ENCODE measurements at places on chromosomes 2 and 18. TPM values are rescaled to one million over a fixed set of nuclear protein-coding genes. Genes with fewer than 3 reads are reported as not detected.

Gene DSC3
- total RNA-seq = 29.1 TPM

Gene TMEM178A
- 11.9 TPM for total RNA-seq

Gene ERCC3
- total RNA-seq = 62.6 TPM

Gene ATP6V1B1
- 0.66 TPM for total RNA-seq

Gene LDLRAD4
- total RNA-seq = 26.2 TPM

Gene CFAP221
- total RNA-seq = 4.5 TPM

Gene RAB6C
- 0.16 TPM for total RNA-seq

- DNase-seq = no peak
Measured at GRCh38 chr2:120189189-120189588, 34.0 kb downstream of the TMEM185B start.

DNA sequence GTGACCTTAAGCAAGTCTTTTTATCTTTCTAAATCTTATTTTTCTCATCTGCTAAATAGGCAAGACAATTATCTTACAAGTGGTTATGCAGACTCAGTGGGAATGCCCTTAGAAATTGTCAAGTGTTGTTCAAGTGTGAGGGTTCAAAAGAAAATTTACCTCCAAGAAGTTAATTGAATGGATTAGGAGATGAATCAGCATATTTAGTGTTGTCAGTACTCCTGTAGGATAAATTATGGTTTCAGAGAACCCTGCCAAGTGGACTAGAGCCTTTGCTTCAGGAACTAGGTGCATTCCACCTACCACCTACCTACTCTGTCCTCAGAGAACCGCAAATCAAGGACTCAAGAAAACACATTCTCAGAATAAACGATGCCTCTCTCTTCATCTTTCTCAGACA is 69.8 kb upstream of the KCTD1 start:
- DNase-seq = no peak

- no peak for DNase-seq
Measured at GRCh38 chr2:71798266-71799012, 345.1 kb downstream of the DYSF start.

- peak; percentile 98 for DNase-seq
Measured at GRCh38 chr2:189783927-189784867, at the start of the genes ORMDL1 and PMS1. Gene ORMDL1, minus strand, starts transcription at chr2:189784339. Its CDS starts 1,744 bp downstream, at chr2:189782595. Gene PMS1, plus strand, starts transcription at chr2:189784450. Its CDS starts 7,360 bp downstream, at chr2:189791810.

- DNase-seq = no peak
Measured at GRCh38 chr2:140801311-140801710, 1329.5 kb downstream of the LRP1B start.

- DNase-seq = no peak
Measured at GRCh38 chr2:190678444-190679162, 29.7 kb downstream of the NAB1 start.

GRCh38 chr2:177326591-177326990 is 62.1 kb upstream of the NFE2L2 start:
- no peak for DNase-seq

- DNase-seq = no peak
Measured at GRCh38 chr2:33516456-33516995, 40.1 kb downstream of the RASGRP3 start.

DNA sequence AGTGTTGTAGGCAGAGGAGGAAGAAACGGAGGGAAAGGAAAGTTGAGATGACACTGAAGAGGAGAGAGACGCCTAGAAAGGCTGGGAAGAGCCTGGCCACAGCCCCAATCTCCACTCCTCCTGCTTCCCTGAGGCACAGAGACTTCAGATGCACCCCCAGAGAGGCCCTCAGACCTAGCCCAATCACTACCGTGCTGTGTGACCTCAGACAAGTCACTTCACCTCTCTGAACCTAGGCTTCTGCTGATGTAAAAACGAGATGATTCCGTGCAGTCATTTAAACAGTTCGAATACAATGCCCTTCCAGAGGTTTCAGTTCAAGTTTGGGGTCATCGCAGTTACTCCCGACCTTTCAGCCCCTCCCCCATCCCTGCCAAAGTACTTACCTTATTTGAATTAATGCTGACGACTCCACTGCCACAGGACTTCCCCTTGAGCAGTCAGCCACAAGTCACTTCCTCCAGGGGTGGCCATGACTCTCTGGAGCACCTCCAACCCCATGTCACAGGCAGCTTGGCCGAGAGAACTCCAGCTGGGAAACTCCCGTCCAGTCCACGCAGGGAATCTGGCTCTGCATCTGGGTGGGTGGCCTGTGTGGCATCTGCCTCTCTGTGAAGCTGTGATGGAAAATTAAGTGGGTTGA is 105.2 kb upstream of the ID2 start:
- DNase-seq = no peak
